ENCODE measurements at places on chromosomes 12 and 14. TPM values are rescaled to one million over a fixed set of nuclear protein-coding genes. Genes with fewer than 3 reads are reported as not detected.

Gene KRT79
- total RNA-seq: not detected

Gene AICDA
- not detected for total RNA-seq

Gene PLBD1
- total RNA-seq: 24.7 TPM

Gene SCAF11
- total RNA-seq: 79.9 TPM

Gene SLC25A21
- 0.89 TPM for total RNA-seq

Gene TSPAN8
- total RNA-seq: not detected

Gene PIWIL1
- not detected for total RNA-seq

Gene PMEL
- 0.57 TPM for total RNA-seq

Gene CDKN1B
- 40.9 TPM for total RNA-seq

Gene CLEC1A
- 4.4 TPM for total RNA-seq

Gene NYNRIN
- total RNA-seq: 7.3 TPM

Gene SERPINA3
- 63.5 TPM for total RNA-seq

Gene CLEC7A
- total RNA-seq: 2.8 TPM

Gene CRACR2A
- 2.5 TPM for total RNA-seq

Gene TSPAN19
- not detected for total RNA-seq

Gene CPNE6
- total RNA-seq: not detected

Gene SMIM41
- total RNA-seq: not detected

Gene DEPDC4
- total RNA-seq: 0.40 TPM

Gene PTHLH
- not detected for total RNA-seq

Gene JPH4
- total RNA-seq: 0.22 TPM

Gene ANG
- total RNA-seq: 4.0 TPM

Gene DDX54
- total RNA-seq: 33.8 TPM

Gene OR4K2
- total RNA-seq: not detected

Gene CISTR
- 2.4 TPM for total RNA-seq

Gene TRHDE
- 0.35 TPM for total RNA-seq

Gene BEGAIN
- 0.79 TPM for total RNA-seq

Gene IFT43
- total RNA-seq: 29.1 TPM
